ENCODE measurements at places on chromosomes 12 and 14.

- no peak for ATAC-seq
Measured at GRCh38 chr12:21580748-21581516, 23.7 kb downstream of the GYS2 start.

- ATAC-seq: no peak
Measured at GRCh38 chr12:103677905-103678304, 90.8 kb downstream of the STAB2 start.

- ATAC-seq: peak; percentile 22
Measured at GRCh38 chr14:21070610-21071224, 613 bp downstream of the ARHGEF40 start.

DNA sequence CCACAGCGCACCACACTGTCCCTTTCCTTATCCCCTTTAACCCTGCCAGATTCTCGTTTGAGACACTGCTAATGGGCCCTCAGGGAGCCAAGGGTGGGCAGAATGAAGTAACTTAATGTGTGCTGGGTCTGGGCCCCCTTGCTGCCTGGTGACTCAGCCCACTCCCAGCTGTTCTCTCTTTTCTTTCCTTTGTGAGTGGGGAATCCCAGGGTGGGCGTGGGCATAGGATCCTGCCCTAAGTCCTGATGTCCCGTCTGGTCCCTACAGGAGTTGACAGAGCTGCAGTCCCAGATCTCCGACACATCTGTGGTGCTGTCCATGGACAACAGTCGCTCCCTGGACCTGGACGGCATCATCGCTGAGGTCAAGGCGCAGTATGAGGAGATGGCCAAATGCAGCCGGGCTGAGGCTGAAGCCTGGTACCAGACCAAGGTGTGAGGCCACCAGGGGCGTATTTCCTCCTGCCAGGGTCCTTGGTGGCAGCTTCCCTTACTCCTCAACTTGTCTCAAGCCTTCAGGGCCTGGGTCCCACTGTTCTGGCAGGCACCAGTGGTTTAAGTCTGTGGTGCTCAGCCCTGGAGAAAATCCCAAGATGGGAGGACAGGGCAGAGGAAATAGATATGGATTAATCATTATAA is 8.3 kb downstream of the KRT7 start:
- ATAC-seq: no peak

DNA sequence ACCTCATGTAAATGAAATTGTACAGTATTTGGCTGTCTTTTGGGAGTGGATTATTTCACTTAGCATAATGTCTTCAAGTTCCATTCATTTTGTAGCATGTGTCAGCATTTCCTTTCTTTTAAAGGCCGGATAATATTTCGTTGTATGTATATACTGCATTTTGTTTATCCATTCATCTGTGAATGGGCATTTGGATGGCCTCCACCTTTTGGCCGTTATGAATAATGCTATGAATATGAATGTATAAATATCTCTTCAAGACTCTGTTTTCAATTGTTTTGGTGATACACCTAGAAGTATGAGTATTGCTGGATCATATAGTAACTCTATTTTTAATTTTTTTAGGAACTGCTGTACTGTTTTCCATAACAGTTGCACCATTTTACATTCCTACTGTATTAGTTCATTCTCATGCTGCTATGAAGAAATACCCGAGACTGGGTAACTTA is 164.9 kb downstream of the DYRK2 start:
- no peak for ATAC-seq

DNA sequence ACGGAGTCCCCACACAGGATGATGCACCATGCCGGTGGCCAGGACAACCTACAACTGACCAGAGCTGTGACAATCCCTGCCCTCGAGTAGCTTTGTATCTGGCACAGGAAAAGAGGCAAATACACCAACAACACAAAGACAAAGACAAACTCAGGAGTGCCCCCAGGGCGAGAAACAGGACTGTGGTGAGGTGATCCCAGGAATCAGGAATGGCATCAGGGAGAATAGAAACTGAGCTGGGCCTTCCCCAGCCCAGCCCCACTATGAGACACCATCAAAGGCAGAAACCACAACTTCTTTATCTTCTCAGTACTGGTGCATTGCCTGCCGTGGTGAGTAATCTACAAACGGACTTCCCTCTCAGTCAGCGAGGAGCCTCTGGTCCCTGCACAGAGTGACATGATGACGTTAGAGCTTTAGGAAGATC is 157.7 kb downstream of the TTC7B start:
- peak; percentile 97 for ATAC-seq

DNA sequence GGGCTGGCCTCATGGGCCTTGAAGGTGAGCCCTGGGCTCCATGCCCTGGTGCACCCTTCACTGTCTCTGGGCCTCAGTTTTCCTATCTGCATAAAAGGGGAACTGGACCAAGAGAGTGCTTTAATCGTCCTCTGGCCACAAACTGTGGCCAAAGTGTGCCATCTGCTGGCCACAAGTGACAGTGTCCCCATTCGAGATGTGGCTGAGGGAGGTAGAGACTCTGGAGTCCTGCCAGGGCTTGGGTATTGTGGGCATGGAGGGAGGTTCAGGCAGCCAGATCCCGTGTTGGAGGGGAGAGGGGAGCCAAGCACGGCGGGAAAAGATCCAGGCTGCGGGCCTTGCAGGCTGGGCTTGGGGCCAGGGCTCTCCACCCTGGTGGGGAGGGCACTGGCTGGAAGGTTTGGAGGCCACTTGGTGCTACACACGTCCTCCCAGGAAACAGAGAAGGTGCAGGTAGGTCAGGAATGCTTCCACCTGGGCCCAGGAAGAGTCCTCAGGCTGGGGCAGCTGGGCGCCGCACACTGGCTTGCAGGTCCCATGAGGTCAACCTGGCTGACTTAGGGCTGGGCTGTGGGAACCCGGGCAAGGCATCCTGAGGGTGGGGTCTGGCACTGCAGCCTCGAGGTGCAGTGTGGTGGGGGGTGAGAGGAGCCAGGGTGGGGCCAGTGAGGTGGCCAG is 7.3 kb upstream of the KIF26A start:
- ATAC-seq: peak; percentile 31

- ATAC-seq: no peak
Measured at GRCh38 chr14:92503756-92504491, 9.7 kb upstream of the RIN3 start.

GRCh38 chr14:56552615-56553014 is 27.0 kb upstream of the TMEM260 start:
- ATAC-seq: no peak

- no peak for ATAC-seq
Measured at GRCh38 chr12:108468196-108468968, 46.7 kb upstream of the FICD start.
